Type B pancreatic cell (in vitro differentiated cells): ENCODE measurements at places on chromosomes 3 and 15. TPM values are rescaled to one million over a fixed set of nuclear protein-coding genes. Genes with fewer than 3 reads are reported as not detected.
A peak's percentile ranks its signal among the peaks of the same experiment; 100 is the strongest.

The PRR20G gene
- not detected in 2 replicates for total RNA-seq

- no peaks in the 10 kb centered on the region for H3K27me3 ChIP-seq
- no peak overlapping the region for H3K27ac ChIP-seq
- no peak overlapping the region for H3K4me3 ChIP-seq
- H3K36me3 ChIP-seq: peaks cover 22% of the 10 kb centered on the region
- H3K4me1 ChIP-seq: peaks cover 20% of the 10 kb centered on the region
- DNase-seq: no peak
Measured at GRCh38 chr3:195139876-195140240, 131.1 kb downstream of the XXYLT1 start.

- H3K4me1 ChIP-seq: peaks cover 4% of the 10 kb centered on the region
- H3K36me3 ChIP-seq: no peaks in the 10 kb centered on the region
- DNase-seq: no peak
- H3K27ac ChIP-seq: no peak overlapping the region
- no peak overlapping the region for H3K4me3 ChIP-seq
Measured at GRCh38 chr3:79906106-79906505, 138.3 kb upstream of the ROBO1 start.

The MYEF2 gene
- total RNA-seq: 35.6 and 50.4 TPM in 2 replicates

DNA sequence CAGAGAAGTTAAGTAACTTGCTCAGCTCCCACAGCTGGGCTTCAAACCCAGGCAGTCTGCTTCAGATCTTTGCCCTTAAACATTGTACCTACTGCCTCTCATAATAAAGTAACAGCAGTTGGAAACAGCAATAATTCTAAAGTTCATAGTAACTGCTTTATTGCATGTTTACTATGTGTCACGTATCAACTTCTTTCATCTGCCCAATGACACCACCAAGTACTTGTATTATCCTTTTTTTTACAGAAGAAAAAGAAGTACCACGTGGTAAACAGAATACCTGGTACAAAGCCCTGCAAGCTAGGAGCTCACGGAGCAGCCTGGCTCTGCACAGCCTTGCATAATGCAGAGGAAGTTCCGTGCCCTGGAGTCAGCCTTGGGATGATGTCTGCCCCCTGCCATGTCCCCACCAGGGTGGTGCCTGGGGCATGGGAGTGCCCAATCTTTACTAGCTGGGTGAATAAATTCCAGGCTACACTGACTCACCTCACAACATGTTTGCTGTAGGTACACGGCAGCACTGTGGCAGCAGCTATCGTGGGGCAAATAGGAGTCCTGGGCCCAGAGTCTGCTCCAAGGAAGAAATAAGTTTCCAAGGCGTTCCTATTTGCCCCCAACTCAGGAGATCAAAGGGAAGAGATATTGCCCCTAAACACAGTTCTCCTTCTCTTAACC lies 77.2 kb downstream of the LDHAL6B start:
- no peaks in the 10 kb centered on the region for H3K27me3 ChIP-seq
- H3K4me1 ChIP-seq: peaks cover 5% of the 10 kb centered on the region
- H3K27ac ChIP-seq: peak overlapping the region; percentile 44
- no peak overlapping the region for H3K4me3 ChIP-seq

The CHRD gene
- 6.4 and 35.5 TPM in 2 replicates for total RNA-seq

GRCh38 chr15:53354874-53355273 lies 404.6 kb downstream of the WDR72 start:
- H3K4me1 ChIP-seq: no peaks in the 10 kb centered on the region
- no peak for DNase-seq
- H3K27me3 ChIP-seq: peaks cover 9% of the 10 kb centered on the region
- no peak overlapping the region for H3K4me3 ChIP-seq

DNA sequence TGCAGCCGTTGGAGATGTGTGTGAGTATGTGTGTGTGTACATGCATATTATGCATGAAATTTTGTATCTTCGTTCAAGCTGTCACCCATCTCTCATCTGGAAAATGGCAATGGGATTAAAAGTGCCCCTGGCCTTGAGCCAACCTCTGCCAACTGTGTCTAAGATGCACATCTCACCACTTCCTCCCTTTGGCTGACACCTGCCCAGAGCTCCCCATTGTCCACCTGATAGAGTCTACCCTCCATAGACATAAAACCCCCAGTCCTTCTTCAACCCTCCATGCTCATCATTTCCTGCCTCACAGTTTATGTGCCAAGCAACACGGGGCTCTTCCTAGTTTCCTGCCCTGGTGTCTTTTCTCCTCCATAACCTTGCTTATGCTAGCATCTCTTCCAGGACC lies 187.5 kb upstream of the HES1 start:
- H3K27me3 ChIP-seq: peaks cover 3% of the 10 kb centered on the region
- DNase-seq: no peak
- no peaks in the 10 kb centered on the region for H3K36me3 ChIP-seq
- H3K27ac ChIP-seq: no peak overlapping the region

DNA sequence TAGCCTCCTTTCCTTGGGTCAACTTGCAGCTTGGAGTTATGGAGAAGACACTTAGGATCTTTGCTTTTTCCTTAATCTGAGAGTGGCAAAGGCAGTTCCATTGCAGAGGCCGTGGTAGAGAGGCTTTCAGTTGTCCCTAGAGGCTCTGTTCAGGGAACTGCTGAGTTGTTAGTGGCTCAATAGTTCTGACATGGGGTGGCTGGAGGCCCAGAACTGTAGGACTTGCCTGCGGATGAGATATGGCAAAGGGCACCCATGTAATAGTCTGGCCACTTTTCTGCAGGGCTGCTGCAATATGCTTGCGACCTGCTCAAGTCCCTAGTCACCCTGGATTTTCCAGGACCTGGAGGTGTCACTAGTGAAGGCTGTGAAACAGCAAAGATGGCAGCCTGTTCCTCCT lies 99.9 kb downstream of the CLDN1 start:
- no peak for DNase-seq
- no peak overlapping the region for H3K4me3 ChIP-seq
- H3K36me3 ChIP-seq: no peaks in the 10 kb centered on the region
- H3K4me1 ChIP-seq: no peaks in the 10 kb centered on the region

DNA sequence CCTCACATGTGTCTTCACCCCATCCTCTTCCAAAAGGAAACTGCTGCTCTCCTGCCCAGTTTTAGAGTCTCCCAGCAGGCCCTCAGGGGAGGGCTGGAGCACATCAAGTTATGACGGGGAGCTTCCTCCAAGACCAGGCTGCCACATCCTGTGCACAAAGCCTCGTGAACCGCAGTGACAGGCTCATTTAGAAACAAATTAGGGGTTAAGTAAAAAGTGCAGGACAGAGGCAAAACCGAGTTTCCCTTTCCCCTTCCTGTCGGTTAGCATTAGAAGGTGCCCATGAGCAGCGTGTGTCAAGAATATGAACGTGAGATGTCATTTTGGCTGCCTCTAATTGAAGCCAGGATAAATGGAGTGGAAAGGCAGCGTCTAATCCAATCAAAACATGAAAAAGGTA lies 199.7 kb downstream of the ARRDC4 start:
- H3K27ac ChIP-seq: no peak overlapping the region
- peaks cover 37% of the 10 kb centered on the region for H3K27me3 ChIP-seq
- no peaks in the 10 kb centered on the region for H3K36me3 ChIP-seq

The RTP3 gene
- not detected in 2 replicates for total RNA-seq

DNA sequence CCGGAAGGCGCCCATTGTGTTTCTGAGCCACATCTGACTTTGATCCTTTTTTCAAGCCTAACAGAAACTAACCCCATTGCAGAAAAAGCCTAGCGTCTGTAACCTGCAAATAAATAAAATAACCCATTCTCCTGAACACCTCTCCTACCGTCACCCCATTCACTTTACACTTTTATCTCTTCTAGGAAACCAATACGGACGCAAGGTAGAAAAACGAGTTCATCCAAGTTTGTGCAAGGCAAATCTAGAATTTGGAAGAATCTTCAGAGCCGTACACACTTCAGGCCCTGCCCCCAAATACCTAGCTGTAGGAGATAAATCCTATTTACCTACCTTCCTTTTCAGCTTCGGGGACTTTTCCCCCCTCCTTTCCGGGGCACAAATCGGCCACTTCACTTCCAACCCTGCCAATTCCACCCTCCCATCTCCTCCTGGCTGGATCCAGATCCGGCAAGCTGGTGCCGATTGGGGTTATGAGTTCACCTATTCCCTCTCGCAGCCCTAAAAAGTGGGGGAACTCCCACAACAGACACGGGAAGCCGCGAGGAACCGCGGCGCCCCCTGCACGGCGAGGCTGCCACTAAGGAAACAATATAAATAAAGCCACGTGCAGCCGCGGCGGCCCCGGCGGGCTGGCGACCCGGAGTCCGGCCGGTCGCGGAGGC lies 987 bp downstream of the PRTG start:
- H3K27ac ChIP-seq: no peak overlapping the region
- peaks cover 27% of the 10 kb centered on the region for H3K4me1 ChIP-seq
- no peak for DNase-seq
- H3K36me3 ChIP-seq: no peaks in the 10 kb centered on the region
- no peaks in the 10 kb centered on the region for H3K27me3 ChIP-seq

The MAPKBP1 gene
- 21.1 and 34.8 TPM in 2 replicates for total RNA-seq

- DNase-seq: no peak
- no peak overlapping the region for H3K27ac ChIP-seq
- no peaks in the 10 kb centered on the region for H3K36me3 ChIP-seq
- peaks cover 4% of the 10 kb centered on the region for H3K4me1 ChIP-seq
Measured at GRCh38 chr15:28022961-28023360, 76.2 kb downstream of the OCA2 start.

GRCh38 chr3:174955513-174956016 lies 96.4 kb downstream of the NAALADL2 start:
- H3K27ac ChIP-seq: peak overlapping the region; percentile 72
- peaks cover 6% of the 10 kb centered on the region for H3K27me3 ChIP-seq
- no peak overlapping the region for H3K4me3 ChIP-seq
- H3K36me3 ChIP-seq: no peaks in the 10 kb centered on the region
- DNase-seq: no peak

The SPATA12 gene
- not detected in 2 replicates for total RNA-seq

The ALPK3 gene
- 9.6 and 10.8 TPM in 2 replicates for total RNA-seq

- peaks cover 34% of the 10 kb centered on the region for H3K36me3 ChIP-seq
- no peaks in the 10 kb centered on the region for H3K4me1 ChIP-seq
- peaks cover 5% of the 10 kb centered on the region for H3K27me3 ChIP-seq
Measured at GRCh38 chr15:71259866-71260265, 144.6 kb downstream of the THSD4 start.

The IQCF5 gene
- not detected in 2 replicates for total RNA-seq

The RBMS3 gene
- total RNA-seq: 7.9 and 36.6 TPM in 2 replicates

The RTP4 gene
- total RNA-seq: 1.4 and 2.8 TPM in 2 replicates

The GPR156 gene
- total RNA-seq: 0.45 and 1.5 TPM in 2 replicates

The FBXL22 gene
- total RNA-seq: 0.45 and 1.1 TPM in 2 replicates

DNA sequence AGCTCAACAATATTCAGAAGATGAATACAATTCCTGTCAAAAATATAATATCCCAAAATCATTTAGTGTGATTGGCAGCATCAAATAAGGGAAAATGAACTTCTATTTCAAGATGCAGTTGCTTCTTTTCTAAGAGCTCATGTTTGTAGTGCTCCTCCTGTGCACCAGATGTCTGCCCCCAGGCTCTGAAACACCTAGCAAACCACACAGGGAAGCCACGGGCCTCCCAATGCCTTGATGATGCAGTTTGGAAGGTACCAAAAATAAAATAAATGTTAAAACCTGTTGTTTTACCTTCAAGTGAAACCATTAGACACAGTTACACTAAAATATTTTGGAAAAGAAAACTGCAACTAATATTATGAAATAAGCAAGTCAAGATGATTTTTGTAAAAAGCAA lies 22.2 kb downstream of the CFAP20DC start:
- no peak for DNase-seq
- H3K4me1 ChIP-seq: peaks cover 15% of the 10 kb centered on the region
- no peak overlapping the region for H3K4me3 ChIP-seq

DNA sequence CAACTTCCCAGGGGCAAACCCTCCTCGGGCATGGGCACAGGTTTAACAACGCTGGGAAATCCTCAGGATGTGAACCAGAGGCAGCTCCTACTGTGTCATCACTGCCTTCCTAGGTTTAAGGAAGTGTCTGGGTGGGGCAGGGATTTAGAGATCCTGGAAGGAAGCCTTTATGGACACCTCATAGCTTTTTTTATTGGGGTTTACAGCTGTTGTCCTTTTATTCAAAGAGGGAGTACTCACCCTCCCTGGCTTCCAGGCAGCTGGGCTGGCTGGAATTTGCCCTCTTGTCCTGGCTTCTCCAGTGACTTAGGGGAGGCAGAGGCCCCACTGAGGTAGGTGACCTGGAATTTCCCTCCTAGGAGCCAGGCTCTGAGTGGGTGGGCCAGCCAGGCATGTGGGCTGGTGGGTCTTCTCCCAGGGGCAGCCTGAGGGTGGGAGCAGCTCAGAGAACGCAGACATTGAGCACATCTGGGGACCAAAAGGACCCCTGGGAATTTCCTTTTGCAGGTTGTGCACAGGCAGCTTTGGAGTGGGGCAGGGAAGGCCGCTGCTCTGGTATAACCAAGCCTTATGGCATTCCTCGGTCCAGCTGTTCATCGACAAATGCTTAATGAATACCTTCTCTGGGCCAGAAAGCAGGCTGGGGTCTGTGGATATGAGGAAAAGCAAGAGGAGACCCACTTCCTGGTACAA lies 13.5 kb upstream of the FAM3D start:
- no peak overlapping the region for H3K27ac ChIP-seq
- H3K27me3 ChIP-seq: peaks cover 12% of the 10 kb centered on the region
- DNase-seq: no peak
- H3K36me3 ChIP-seq: no peaks in the 10 kb centered on the region

- no peak overlapping the region for H3K27ac ChIP-seq
- no peaks in the 10 kb centered on the region for H3K4me1 ChIP-seq
- H3K4me3 ChIP-seq: no peak overlapping the region
- H3K27me3 ChIP-seq: no peaks in the 10 kb centered on the region
Measured at GRCh38 chr15:85071061-85071460, 89.4 kb downstream of the PDE8A start.

The PPP1R14D gene
- total RNA-seq: 0.70 and 1.0 TPM in 2 replicates

The EDEM1 gene
- total RNA-seq: 20.2 and 35.1 TPM in 2 replicates

DNA sequence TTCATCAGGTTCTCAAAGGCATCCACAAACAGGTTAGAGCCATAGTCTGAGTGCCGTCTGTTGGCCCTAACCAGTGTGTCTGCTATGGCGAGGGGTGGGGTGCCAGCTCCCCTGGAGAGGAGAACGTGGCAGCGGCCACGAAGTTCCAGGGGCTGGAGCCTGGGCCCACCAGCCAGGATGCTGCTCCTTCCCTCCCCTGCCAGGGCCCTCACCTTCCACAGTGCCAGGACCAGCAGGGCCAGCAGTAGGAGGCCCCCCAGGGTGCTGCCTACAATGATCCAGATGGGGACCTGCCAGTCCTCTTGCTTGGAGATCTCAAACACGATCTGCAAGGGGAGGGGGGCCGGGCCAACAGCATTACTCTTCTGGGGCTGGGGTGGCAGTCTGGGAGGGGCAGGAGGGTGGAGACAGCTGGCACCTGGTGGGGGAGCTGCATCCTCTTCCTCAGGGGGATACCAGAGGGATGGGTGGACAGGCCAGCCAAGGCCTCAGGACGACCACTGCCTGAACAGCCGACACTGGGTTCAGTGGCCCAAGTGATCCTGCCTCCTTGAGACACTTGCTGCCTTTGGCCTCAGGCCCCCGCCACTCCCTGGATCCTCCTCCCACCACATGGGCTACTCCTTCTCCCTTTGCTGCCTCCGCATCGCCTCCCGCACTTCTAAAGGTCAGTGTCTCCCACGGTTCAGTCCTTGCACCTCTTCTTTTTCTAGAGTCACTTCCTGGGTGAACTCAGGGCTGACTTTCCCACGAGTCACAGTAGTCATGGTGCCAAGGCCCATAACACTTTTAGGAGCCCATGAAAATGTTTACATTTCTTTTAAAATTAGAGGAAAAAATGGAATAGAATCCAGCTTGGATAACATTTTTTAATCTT lies 26.3 kb downstream of the FEM1B start:
- no peak overlapping the region for H3K27ac ChIP-seq
- H3K36me3 ChIP-seq: no peaks in the 10 kb centered on the region
- peak; percentile 66 for DNase-seq

GRCh38 chr3:2706144-2706835 lies 403.9 kb downstream of the IL5RA start:
- H3K36me3 ChIP-seq: no peaks in the 10 kb centered on the region

The DPPA2 gene
- 0.36 TPM in 1 of 2 replicates, not detected in the other for total RNA-seq

- peak overlapping the region; percentile 97 for H3K27ac ChIP-seq
- no peaks in the 10 kb centered on the region for H3K36me3 ChIP-seq
- H3K4me3 ChIP-seq: peak overlapping the region; percentile 65
- peaks cover 6% of the 10 kb centered on the region for H3K27me3 ChIP-seq
- peaks cover 70% of the 10 kb centered on the region for H3K4me1 ChIP-seq
Measured at GRCh38 chr3:193782276-193782647, 189.3 kb downstream of the OPA1 start.
